NCI-H2029 treated with DMSO at 0.1 percent for 48 hours (cell line): ENCODE measurements at places on chromosomes 2 and 18.

DNA sequence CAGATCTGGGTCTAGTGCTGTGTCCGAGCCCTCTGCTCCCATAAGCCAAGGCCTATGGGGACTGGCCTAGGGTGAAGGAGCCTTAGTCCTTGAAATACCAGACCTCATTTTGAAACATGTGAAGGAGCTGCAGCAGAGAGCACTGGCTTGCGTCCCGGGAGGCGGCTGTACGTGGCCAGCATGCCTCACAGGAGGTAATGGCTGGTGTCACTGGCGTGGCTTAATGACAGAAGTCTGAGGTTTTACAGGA is 72.7 kb upstream of the OTOS start:
- no peak for DNase-seq

- no peak for DNase-seq
Observed at GRCh38 chr18:23099621-23100020, 35.7 kb upstream of the CABLES1 start.

DNA sequence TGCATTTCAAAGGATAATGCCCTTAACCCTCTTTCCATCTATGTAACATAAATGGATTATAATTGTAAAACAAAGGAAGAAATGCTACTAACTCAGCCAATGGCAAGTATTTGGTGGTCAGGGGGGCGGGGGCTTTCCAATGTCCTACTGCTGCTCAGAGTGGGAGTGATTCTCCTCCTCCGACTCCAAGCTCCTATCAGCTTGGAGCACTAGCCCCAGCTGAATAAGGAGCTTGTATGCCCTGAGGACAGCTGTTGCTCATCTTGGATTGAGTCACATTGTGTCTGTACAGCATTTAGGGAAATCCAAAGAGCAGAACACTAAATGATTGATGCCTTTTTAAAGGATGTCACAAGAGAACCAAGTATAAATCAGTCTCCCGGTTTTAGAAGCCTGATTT is 105.6 kb upstream of the ZNF521 start:
- no peak for DNase-seq

- no peak for DNase-seq
Observed at GRCh38 chr2:84727315-84727714, 153.6 kb downstream of the TRABD2A start.

GRCh38 chr2:42386682-42387081 is 25.7 kb upstream of the COX7A2L start:
- DNase-seq: no peak

GRCh38 chr18:68847219-68847837 is 49.4 kb downstream of the CCDC102B start:
- DNase-seq: no peak

DNA sequence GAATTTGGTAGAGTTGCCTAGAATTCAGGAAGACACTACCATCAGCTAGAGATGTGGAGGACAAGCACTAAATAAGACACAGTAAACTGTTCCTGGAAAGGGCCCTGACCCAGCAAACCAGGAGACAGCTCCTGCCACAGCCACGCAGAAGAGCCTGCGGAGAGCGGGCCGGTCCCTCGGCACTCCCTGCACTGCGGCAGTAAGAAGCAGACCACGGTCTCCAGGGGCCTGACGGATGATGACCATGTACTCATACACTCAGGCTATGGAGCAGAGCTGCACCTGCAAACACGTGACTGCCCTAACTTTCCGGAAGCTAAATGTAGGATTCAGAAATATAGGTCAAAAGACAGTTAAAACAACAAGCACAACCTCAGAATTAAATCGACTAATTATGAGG is 72.9 kb downstream of the ZNF516 start:
- DNase-seq: no peak

DNA sequence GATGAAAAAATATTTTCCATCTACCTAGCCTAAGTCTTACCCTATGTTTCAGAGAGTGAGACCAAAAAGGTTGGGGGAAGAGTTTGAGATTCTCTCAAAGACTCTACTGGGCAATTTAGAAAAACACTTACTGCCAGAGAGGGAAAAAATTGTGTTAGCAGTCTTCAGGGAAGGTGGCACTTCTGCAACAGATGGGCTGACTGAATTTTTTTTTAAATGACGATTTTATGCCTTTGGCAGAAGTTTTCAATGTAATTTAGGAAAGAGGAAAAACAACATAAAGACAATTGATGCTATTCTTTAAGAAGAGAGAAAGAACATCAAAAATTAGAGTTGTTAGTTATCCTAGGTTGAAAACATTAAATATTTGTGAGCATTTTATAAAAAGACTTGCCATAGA is 1894.5 kb upstream of the PIK3C3 start:
- no peak for DNase-seq

DNA sequence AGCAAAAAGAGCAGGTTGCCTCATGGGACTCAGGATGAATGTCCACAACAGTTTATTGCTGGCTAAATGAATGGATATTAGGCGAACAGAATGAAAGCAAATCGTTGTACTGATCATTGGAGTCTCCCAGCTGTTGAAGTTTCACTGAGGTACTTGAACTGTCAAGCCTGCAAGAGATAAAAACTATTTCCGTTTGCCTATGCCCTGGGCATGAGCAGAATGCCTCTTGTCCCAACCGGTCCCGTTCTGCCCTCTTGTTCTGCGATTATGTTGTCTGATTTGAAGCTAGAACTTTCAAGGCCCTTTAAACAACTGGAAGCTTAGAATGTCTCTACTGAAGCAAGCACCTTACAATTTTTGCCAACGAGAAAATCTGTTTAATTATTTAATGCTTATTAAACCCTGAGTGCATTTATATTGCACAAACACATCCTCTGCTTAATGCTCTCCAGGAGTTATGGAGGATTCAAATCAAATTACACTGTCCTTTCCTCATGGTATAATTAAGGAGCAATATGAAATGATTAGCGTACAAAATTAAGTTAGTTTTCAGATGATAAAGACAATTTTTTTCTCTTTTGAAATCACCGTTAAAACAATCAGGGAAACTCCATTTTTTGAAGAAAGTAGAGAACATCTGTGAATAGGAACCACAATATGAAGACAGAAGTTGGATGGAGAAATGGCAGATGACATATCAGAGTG is 17.7 kb downstream of the QPCT start:
- no peak for DNase-seq

GRCh38 chr2:68553098-68553497 is 85.7 kb downstream of the APLF start:
- no peak for DNase-seq

- DNase-seq: no peak
Observed at GRCh38 chr2:128364441-128364911, 45.8 kb upstream of the HS6ST1 start.

- DNase-seq: no peak
Observed at GRCh38 chr2:144854596-144854995, 334.7 kb upstream of the ZEB2 start.

DNA sequence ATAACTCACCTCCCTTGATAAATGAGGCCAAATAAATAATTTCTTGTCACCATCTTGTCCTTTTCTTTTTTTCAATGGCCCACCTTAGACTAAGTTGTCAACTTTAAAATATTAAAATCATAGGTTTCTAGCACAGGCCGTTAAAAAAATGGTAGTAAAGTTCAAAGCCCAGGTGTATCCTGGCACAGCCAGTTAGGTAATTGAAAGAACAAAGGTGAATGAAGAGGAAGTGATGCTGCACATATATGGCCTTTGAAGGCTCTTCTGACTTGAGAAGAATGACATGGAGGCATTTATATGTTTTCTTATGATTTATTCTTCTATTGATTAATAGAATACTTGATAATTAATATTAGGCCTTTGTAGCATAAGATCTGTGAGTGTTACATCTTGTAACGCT is 208.7 kb downstream of the PTPRM start:
- DNase-seq: no peak

DNA sequence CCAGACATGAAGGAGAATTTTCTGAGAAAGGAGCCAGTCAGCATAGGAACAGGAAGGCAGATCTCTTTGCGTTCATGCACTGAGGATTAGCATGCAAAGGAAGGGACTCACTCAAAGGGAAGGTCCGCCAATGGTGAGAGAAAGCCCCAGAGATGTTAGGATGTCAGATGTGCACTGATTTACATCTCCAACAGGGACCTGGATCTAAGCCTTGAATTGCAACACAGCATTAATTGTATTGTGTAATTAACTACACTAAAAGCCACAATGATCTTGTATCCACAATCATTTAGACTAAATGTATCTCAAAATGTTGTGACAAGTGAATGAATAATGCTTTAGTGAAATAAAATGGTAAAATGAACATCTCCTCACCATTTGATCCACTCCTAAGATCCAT is 4.2 kb downstream of the SERPINB5 start:
- DNase-seq: no peak
